ENCODE measurements at places on chromosomes 7 and 10. TPM values are rescaled to one million over a fixed set of nuclear protein-coding genes. Genes with fewer than 3 reads are reported as not detected.

SPDYE9 gene
- not detected for total RNA-seq

FBXW4 gene
- 65.0 TPM for total RNA-seq

GATA3 gene
- total RNA-seq = 1.5 TPM

ASIC3 gene
- total RNA-seq = 4.4 TPM

DNA sequence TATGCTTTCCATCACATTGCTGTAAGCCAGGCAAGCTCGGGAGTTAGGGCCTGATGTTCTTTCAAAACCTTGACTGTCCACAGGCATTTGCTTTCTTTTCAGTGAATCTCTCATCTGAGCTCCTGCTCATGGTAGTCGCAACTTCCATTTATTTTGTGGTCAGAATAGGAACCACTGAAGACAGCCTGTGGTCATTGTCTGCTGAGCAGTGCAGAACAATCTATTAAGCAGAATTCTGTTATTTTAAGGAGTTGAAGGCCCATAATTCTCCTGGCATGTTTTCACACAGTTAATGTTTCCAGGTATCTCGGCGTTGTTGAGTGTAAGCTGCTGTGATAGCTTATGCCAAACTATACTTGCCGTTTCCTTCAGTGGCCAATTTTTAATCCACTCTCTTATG lies 491.1 kb upstream of the AKR1E2 start:
- no peak for DNase-seq

- no peak for DNase-seq
Observed at GRCh38 chr10:33258967-33259366, 75.5 kb downstream of the NRP1 start.

DNA sequence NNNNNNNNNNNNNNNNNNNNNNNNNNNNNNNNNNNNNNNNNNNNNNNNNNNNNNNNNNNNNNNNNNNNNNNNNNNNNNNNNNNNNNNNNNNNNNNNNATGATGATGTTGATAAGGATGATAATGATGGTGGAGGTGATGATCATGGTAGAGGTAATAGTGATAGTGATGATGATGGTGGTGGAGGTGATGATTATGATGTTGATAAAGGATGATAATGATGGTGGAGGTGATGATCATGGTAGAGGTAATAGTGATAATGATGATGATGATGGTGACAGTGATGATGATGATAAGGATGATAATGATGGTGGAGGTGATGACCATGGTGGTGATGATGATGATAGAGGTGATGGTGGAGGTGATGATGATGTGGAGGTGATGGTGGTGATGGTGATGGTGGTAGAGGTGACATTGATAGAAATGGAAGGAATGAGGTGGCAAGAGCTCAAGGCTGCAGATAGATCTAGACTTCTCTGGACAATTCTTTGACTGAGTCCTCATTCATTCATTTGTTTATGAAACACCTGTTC lies 47.8 kb downstream of the FAM20C start:
- no peak for DNase-seq

DNA sequence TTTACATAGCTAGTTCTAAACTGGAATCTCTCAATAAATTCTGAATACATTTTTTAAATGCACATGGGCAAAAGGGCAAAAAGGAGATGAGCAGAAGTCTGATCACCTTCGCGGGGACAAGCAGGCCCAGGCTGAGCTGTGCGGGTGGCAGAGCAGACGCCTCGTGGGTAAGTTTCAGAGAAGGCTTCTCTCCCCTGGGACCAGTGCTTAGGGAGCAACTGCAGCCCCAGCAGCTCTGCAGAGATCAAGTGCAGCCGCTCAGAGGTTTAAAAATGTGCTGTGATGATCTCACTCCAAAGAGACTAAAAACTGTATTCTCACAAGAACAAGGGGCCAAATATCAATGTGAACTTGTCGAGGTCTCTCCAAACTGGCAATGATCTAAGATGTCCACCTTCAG lies 264.3 kb upstream of the RNF32 start:
- no peak for DNase-seq

DNA sequence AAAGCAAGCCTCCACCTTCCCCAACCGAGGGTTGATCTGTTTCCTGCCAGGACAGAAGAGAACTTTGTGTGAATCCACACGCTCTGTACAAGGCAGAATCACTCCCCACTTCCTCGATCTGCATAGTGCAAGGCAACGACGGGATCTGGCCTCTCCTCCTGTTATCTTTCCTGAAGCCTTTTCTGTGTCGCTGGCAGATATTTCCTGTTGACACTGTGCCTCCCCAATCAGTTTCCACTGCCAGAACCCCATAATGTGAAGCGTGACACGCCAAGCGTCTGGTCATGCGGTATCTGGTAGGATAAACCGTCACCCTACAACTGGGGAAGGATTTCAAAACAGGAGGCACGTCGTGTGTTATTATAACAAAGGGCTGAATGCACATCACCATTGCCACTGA lies 57.2 kb downstream of the FAM171A1 start:
- DNase-seq = peak; percentile 75

DNA sequence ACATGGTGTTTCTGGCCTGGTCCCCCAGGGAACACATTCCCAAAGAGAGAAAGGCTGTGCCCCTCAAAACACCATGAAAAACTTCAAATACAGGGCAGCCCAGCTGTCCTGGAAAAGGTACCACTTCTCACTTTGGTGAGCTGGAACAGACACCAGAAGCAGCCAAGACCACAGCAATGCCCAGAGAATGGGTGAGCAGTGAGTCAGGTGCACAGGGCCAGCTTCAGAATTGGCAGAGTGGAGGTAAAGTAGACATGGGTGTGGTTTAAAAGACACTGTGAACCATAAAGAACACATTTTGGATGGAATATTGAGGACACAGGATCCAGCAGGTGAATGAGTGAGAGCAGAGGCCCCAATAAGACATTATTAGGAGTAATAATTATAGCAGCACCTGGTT lies 51.3 kb downstream of the FAM13C start:
- DNase-seq = no peak

- DNase-seq = no peak
Observed at GRCh38 chr10:69645296-69646184, 15.5 kb downstream of the FAM241B start.

DNA sequence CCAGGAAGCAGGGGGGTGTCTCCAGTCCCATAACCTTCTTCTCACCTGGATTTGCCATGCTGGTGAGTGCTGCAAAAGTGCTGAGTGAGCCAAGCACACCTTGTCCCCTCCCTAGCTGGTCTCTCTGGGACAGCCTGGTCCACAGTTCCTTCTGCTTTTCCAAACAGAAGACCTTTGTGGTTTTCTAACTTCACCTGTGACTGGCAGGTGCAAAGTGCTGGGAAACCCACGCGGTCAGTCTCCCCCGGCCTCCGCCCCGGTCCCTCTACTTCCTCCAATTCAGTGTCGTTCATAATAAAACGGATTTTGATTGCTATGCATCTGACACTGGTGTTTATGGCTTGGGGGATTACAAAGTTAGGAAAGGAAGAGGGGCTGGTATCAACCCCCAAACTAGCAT lies 37.1 kb downstream of the RBAK start:
- no peak for DNase-seq

DNA sequence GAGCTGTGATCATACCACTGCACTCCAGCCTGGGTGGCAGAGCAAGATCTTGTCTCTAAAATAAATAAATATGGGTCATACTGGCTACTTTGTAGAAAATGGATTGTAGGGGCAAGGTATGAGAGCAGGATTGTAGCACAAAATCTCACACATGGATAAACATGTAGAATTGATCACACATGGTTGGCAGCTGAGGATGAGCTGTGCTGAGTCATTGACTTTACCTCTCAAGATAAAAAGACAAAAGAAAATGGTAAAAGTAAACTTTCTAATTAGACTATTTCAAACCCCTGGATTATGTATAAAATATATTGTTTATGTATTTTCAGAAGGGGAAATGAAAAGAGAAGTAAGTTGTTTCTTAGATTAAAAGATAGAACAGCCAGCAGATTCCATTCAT lies 69.3 kb downstream of the APBB1IP start:
- DNase-seq = no peak

DNA sequence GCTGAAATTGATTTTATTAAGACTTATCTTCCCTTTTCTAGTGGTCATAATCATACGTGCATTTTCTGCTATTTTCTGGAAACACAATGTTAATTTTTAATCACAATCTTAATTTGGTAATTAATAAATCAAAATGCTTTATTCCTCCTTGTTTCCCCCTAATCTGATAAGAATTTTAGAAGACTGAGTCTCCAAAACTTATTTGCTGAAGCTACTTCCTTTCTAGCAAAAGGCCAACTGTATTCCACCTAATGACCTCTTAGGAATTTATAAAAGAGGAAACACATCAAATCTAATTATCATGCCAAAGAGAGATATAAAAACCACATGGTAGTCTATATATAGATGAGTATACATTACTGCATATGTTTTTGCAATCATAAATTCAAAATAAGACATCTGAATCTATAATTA lies 140.6 kb downstream of the GNAI1 start:
- DNase-seq = no peak

GRCh38 chr10:69160809-69161241 lies 19.2 kb upstream of the SUPV3L1 start:
- DNase-seq = no peak

DNA sequence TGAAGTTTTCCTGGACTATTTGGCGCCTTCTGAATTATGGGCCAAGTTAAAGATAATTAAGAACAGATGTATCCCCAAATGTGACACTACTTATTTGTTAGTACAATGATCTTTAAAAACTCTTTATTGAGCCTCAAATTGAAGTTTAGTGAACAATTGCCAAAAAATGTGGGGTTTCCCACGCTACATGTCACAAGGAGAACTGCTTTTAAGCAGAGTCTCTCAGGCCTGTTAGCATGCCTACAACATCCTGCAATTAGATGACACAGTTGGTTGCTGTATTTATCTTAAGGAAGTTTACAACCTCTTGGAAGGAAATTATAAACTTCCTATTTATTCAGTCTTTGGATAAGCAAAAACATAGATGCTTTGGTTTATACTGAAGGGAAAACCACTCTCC lies 733.0 kb downstream of the TNS3 start:
- no peak for DNase-seq
